Aortic smooth muscle cell (primary cell): ENCODE measurements at places on chromosomes 3 and 15. TPM values are rescaled to one million over a fixed set of nuclear protein-coding genes. Genes with fewer than 3 reads are reported as not detected.

Gene RYR3
- total RNA-seq, result 0.13 TPM in 1 of 2 replicates, not detected in the other

Gene FETUB
- not detected in 2 replicates for total RNA-seq

Gene CSPG5
- total RNA-seq, result under 0.01 and 0.25 TPM in 2 replicates

Gene BFSP2
- total RNA-seq, result not detected in 2 replicates

Gene TMEM43
- 78.1 and 101 TPM in 2 replicates for total RNA-seq
